Fibroblast of mammary gland (primary cell): ENCODE measurements at places on chromosomes 11 and 22.

GRCh38 chr11:23711981-23712380 is 784.9 kb upstream of the LUZP2 start:
- DNase-seq: no peak

DNA sequence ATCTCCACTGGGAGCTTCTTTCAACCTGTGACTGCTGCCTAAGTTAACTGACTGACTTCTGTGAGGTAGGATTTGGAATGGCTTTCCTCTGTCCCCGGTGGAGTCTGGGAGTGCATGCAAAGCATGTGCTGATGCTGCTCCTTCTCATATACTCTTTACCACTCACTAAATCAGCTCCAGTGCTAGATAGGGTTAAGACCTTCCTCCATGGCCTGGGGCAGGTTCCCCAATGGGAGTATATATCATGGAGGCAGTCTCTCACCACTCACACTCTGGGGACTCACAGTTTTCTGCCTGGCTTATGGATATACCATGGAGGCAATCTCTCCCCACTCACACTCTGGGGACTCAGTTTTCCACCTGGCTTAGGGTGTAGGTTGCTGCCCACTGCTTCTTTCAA is 10.1 kb upstream of the FANCF start:
- no peak for DNase-seq

- DNase-seq: peak; percentile 71
Observed at GRCh38 chr11:60925868-60926267, 1.6 kb downstream of the TMEM132A start.

DNA sequence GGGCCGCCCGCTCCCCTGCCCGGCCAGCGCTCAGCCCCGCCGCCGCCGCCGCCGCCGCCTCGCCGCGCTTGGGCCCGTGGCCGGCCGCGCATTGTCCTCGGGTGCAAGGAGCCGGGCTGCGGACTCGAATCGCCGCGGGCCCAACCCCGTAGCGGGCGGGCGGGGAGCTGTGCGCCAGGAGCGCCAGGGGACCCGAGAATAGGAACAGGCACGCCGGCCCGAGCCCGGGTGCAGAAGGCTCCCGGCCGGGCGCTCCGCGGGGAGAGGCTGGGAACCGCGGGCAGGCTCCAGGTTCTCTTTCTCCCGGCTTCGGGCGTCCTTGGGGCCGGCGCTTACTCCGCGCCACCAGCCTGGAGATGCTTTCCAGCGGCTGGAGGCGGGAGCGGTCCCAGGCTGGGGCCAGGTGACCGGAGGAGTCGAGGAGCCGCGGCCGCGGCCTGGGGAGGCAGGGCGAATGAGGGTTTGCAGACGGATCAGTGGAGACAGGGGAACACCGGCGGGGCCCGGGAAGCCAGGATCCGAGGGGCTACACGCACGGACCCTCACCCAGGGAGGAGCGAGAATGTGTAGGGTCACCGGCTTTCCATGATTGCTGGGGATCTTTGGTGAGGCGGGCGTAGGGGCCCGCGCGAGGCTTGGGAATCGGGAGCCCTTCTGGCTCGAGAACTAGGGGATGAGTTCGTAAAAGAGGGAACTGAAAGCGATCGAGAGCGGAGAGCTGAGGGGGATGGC is 726 bp downstream of the PKNOX2 start:
- peak; percentile 11 for DNase-seq

- DNase-seq: no peak
Observed at GRCh38 chr22:22817468-22818201, 70.0 kb upstream of the IGLL5 start.

DNA sequence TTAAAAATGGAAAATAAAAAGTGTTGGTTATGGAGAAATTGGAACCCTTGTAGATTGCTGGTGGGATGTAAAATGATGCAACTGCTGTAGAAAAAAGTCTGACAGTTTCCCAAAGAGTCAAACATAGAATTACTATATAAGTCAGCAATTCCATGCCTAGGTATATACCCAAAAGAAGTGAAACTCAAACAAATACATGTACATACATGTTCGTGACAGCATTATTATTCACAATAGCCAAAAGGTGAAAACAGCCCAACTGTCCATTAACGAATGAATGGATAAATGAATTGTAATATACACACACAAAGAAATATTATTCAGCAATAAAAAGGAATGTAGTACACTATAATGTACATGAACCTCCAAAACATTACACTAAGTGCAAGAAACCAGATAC is 116.0 kb downstream of the TTC28 start:
- DNase-seq: no peak

GRCh38 chr11:85725510-85726258 is 39.7 kb upstream of the CCDC89 start:
- peak; percentile 92 for DNase-seq

DNA sequence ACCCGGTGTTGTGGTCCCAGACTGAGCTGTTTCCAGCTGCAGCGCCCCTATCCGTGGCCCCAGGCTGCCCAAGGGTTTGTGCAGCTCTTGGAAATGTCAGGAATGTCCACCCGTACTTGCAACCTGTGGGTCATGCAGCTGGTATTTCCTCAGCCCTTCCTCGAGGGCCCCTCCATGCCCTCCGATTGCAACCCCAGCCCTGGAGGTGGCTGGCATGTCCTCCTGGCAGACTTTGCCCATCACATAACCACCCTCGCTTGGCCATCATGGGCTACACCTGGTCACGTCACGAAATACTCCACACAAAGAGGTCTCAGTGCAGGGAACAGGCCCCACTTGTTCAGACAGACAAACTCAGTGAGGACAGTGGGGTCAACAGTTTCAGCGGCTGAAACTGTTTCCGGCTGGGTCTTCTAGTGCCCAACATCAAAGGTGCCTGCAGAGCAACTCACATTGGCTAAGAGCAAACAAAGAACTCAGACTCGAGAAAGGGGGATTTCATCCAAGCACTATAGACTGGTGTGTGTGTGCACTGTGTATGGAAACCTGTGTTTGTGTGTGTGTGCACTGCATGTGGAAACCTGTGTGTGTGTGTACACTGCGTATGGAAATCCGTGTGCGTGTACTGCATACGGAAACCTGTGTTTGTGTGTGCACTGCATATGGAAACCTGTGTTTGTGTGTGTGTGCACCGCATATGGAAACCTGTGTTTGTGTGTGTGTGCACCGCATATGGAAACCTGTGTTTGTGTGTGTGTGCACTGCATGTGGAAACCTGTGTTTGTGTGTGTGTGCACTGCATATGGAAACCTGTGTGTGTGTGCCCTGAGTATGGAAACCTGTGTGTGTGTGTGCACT is 72.8 kb upstream of the CCND1 start:
- no peak for DNase-seq

- DNase-seq: peak; percentile 34
Observed at GRCh38 chr11:68904248-68904847, 657 bp downstream of the IGHMBP2 start.

DNA sequence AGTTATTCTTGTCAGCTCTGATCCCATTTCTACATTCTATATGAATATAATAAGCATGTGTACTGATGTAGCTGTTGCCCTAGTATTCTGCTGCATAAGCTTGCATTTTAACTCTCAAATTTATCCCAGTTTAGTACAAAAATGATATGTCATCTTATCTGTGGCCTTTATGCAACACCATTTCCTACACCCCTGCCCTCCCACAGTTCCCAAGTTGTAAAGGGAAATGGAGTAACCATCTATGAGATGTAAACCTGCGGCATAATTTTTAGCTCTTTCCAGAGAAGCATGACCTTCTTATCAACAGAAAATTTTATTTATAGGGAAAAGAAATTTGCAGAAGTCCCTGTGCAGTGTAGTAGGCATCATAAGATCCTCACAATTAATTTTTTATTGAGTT is 18.9 kb upstream of the CARD18 start:
- DNase-seq: no peak

DNA sequence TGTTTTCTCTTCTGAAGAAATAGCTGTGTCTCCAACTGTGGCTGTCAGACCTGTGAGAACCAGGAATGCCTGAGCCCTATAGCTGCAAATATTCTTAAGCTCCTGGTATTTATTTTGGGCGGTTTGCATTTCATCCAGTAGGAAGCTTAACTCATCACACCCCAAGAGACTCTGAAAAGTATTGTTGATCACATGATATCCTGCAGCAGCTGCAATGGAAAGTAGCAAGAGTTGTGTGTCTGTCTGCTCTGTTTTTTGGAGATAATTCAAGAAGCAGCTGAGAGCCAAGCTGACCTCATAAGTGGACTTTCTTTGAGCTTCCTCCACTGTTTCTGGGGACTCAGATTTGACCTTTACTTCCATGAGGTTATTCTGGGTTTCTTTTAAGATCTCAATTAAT is 36.4 kb upstream of the MRPL17 start:
- DNase-seq: peak; percentile 58

DNA sequence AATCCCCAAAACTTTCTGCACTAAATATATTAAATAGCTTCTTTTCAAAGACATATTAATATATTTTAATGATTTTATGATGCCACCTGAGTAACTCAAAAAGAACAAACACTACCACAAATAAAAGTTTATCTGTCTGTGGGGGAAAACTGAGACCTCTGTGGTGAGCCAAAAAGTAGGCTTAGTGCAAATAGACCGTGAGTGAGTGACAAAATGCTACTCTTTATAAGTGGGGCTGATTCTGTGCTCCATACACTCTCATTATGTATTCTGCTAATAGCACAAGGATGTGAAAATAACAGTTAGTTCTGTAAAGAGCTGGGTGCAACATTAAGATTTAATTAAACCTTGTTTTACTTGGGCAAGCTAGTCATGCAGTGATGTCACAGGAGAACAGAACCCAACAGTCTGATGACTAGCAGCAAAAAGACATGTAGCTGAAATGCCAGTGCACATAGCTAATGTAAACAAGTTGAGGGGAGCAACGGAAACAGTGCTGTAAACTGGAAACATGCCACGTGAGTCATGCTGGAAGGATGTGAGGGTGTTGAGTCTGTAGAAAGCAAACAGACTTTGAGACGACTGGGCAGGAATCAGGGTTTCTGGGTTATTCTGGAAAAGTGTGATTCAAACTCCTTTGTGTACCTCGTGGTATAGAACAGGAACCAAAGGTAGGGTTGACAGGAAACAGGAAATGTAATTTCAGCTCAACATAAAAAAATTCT is 1130.4 kb downstream of the LRRC4C start:
- peak; percentile 99 for DNase-seq

DNA sequence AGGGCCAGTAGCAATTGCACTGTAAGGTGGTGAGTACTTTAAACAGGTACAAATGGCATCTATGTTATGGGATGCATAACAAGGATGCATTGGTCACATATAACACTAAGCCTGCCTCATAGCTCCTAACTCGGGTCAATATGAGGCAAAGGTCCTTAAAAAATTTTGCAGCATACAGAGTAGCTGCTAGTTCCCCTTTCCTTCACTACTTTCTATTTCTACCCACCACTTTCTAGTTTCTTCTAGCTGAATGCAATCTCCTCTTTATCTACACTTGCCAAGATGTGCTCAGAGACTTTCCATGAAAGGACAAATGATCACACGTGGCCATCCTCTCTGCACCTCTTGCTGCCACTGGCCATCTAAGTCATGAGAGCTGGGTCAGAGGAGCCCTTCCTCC is 9.8 kb downstream of the OR51F2 start:
- no peak for DNase-seq

DNA sequence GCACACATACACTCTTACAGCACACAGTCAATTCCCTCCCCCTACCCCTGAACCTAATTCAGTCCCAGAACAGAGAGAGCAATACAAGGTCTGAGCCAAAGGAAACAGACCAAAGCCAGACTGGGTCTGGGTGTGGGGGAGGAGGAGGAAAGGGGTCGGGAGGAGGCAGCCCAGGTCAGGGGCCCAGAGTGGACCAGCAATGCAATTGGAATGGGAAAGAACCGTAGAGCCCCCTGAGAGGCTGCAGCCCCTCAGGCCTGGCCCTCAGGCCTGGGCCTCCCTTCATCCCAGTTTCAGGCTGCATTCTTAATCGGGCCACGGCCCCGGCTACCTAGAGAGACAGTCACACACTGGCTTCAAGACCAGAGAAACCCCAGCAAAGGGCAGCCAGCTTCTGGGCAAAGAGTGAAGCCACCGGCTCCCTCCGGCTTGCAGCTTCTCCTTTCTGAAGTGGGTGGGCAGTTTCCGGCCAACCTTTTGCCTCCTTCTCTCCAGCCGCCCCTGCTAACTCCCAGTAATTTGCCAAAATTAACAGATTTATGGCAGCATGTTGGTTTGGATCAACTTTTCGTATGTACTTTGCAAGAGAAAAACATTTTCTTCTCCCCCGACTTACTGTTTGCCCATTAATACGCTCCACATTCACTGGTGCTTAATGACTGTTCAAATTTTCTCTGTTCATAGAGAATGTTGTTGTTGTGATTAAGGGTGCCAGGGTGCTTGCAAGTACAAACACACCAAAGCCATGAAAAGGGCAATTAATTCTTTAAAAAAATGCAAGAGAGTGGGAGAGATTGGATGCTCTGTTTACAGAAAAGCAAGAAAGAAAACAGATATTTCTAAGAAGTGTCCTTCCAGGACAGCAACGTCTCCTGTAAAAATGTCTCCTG is 488.3 kb downstream of the MN1 start:
- no peak for DNase-seq

DNA sequence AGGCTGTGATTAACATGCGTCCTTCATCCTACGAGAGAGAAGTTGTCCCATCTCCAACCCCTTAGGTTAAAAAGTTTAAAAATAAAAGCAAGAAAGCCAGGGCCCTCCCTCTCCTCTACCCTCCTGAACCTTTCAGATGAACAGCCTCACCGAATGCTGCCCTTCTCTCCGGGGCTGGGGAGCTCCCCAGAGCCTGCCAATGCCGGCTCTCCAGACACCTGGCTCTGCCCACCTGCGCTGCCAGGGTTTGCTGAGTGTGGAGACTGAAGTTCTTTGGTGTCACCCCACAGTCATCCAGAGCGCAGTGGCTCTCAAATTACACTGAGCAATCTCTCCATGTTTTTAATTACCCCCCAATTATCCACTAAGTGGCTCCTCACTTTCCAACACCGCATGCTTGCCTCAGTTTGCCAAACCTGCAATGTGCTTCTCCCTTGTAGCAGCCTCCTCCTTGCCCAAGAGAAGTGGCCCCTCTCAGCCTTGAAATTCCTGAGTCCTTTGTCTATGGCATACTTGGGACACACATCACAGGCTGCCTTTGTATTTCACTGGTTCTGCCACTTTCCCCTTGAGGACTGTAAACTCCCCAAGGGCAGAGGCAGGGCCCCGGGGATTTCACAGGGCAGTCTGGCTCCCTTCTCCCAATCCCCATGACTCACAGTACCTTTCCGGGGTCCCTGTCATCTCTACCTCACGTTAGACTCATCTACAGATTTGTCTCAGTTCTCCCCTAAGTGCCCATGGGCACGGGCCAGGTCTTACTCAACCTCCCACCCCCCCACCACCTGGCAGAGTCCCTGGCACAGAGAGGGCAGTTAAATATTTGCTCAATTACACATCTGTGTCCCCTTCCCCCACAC is 2.0 kb downstream of the MYH9 start:
- DNase-seq: peak; percentile 55
